Stimulated activated CD4-positive, alpha-beta T cell treated with anti-CD3 and anti-CD28 coated beads, TNF-alpha, amount 100 ng/mL, for 1 hour (primary cell): ENCODE measurements at places on chromosomes 11 and 22.

DNA sequence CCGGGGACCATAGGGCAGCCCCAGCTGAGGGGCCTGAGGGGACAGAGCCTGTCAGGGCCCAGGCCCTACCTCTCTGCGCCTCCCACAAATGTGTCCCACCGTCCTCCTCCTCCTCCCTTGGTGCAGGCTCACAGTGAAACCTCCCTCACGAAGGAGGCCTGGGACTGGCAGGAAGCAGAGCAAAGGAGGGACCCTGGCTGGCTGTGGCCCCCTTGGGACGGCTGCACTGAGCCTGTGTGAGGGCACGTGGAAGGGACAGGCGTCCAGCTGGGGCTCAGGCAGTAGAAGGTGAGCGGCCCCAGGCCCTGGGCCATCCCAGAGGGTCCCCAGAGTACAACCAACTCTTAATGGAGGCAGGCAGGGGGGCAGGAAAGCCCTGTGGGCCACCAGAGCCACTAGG lies 60.7 kb downstream of the ELFN2 start:
- DNase-seq: no peak

- no peak for DNase-seq
Measured at GRCh38 chr11:60924110-60924905, at the start of gene TMEM132A. Gene TMEM132A, plus strand, starts transcription at chr11:60924460. Its CDS starts 174 bp downstream, at chr11:60924634.

GRCh38 chr11:68617925-68618809 lies 66.2 kb upstream of the GAL start:
- no peak for DNase-seq

DNA sequence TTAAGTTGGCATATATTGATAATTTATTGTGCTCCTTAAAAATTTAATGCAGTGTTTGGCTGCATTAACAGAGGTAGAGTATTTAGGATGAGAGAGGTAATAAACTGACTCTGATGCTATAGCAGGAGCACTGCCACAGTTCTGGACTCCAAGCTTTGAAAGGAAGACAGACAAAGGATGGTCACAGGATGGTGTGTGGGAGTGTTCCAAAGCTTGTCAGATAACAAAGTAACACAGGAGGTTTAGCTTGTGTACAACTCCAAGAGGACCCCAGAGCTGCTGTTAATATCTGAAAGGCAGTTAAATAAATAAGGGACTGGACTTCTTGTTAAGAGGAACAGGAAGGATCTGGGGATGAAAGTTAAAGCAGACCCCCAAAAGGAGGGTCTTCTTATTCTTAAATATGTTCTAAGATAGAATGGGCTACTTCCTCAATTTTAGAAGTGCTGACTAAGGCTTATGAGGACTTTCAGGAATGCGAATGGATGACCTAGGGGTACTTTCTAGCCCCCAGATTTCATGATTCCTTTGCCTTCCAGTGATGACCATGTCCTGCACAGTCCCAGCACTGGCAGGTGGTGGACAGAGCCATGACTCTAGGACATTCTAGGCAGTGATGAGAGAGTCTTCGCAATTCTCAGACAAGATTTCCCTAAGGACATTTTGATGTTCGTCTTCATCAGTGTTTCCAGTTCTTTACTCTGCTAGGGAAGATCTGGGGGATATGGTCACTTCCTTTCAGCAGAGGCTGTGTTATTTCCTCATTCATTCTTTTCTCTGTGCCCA lies 149.1 kb upstream of the RASSF10 start:
- DNase-seq: no peak

GRCh38 chr11:14184028-14184940 lies 174.7 kb downstream of the RRAS2 start:
- DNase-seq: no peak

DNA sequence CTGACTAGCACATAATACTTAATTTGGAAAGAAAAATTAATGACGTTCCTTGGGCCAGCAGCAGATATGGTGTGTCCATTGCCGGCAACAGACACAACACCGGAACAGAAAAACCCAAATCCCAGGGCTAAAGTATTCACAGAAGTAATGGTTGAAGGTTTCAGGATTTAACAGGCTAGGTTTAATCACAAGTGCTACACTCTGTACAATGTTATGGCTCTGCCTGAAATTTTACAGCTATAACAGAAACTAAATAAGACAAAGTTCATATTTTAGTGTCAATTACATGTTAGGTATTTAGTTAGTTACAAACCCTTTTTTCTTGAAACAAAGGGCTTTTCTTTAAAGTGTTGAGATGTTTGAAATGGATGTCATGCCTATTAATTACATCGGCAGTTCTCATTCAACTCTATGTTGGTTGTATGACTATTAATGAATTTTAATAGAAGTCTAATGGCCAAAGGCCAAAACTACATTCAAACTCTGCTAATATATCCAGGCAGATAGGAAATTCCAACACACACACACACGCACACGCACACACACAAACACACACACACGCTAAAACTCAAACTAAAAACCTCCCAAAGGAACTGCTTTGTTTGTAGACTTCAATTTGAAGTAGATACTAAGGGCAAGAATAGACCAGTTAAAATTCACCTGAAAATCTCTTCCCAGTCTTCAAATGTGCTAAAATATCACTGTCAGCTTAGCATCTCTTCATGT lies 27.8 kb upstream of the CLNS1A start:
- no peak for DNase-seq

GRCh38 chr22:22143448-22143847 lies 101.1 kb upstream of the VPREB1 start:
- no peak for DNase-seq

DNA sequence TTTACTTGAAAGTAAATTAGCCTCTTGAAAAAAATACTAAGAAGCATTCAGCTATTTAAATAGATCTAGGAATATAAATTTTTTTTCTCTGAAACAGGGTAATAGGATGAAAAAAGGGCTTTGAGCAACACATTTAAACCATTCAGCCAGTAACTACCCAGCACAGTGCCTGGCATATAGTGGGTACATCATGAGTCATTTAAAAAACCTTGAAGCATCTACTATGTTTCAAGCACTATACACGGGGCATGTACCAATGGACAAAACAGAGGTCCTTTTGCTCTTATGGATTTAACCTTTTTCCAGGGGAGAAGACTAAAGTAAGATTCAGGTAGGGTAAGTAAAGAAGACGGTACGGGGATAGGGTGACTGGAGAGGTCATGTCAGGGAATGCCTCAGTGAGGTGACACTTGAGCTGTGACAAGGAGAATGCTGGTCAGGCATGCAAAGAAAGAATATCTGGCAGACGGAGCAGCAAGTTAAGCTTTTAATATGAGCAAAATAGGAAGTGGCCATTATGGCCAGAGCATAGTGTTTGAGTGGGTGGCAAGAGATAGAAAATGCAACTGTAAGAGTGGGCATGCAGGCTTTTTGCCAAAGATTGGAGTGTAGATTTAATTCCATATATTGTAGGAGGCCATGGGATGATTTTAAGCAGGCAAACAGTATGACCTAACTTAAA lies 101.1 kb downstream of the HIPK3 start:
- no peak for DNase-seq

- DNase-seq: no peak
Measured at GRCh38 chr22:46776876-46777608, 14.6 kb downstream of the TBC1D22A start.

GRCh38 chr11:70662691-70663098 lies 264.4 kb downstream of the CTTN start:
- no peak for DNase-seq

GRCh38 chr11:7671347-7672215 lies 1.7 kb downstream of the CYB5R2 start:
- no peak for DNase-seq

- no peak for DNase-seq
Measured at GRCh38 chr11:47495011-47495855, 46.3 kb upstream of the RAPSN start.

GRCh38 chr22:50272044-50272802 lies 2.0 kb upstream of the MAPK11 start:
- no peak for DNase-seq

- DNase-seq: no peak
Measured at GRCh38 chr11:113567867-113568544, 92.8 kb upstream of the DRD2 start.

DNA sequence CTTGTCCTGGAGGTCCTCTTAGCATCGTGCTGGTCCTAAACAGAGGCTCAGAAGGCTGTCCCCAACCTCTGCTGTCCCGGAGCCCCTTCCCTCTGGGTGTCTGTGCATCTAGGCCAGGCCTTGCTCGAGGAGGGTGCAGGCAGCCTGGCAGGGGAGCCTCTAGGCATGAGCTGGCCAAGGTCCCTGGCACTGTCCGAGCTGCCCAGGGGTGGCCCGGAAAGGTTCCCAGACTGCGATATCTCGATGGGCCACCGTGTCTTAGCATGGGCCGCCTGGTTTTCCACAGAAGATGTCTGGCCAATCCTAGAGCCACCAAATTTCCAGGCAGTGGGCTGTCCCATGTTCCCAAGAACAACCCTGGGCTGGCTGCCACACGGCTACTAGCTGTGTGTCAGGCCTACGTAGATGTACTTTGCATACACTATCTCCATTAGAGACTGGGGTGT lies 24.6 kb upstream of the SMIM38 start:
- DNase-seq: no peak

- no peak for DNase-seq
Measured at GRCh38 chr22:28034145-28034759, 115.2 kb upstream of the PITPNB start.

DNA sequence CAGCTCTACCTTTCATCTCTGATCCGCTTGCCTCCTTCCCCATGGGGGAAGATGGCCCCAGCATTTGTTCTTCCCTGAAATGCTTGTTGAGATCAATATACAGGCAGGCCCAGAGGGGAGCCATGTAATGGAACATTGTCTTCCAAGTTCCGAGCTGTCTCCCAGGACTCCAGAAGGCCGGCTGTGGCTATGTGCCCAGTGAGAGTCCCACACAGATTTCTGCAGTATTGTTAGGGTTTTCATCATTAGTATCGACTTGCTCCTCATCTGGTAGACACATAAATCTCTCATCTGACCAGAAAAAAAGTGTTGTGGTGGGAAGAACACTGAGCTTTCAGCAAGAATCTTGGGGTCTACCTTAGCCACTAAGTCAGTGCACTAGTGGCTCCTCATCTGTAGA lies 163.4 kb downstream of the TRIM29 start:
- DNase-seq: no peak

- DNase-seq: no peak
Measured at GRCh38 chr22:43969989-43970755, 14.9 kb downstream of the SAMM50 start.

DNA sequence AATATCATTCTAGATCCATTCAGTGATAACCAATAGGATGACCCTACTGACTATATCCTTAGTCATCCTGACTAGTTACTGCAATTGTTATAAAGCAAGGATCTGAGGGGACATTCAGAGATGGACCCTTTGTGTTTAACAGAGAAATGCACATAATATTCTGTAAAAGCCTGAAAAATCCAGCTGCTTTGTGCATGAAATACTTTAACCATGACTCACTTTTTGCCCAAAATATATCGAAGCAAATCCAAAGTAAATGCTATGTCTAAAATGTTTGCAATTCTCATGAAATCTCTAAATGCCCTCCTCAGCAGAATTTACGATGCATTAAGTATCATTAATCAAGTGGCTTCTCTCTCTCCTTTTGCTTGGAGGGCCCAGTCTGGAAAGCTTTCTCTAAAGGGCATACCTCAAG lies 178.8 kb upstream of the MTMR2 start:
- DNase-seq: no peak

DNA sequence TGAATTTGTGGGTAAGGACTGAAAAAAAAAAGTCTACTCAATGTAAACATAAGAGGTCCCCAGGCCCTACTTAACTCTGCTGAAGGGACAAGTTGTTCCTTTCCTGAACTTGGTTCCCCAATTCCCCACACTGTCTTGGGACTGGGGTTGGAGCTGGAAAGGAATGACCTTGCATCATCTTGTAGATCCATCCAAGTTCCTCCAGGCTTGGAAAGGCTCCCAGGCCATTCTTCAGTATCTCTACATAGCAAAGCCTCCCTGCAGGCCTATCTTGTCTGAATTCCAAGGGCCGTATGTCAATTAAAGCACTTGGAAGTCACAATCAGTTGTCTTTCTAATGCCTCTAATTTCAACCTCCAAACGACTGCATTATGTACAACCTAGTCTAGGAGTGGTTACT lies 361.2 kb downstream of the TMEM135 start:
- DNase-seq: no peak

DNA sequence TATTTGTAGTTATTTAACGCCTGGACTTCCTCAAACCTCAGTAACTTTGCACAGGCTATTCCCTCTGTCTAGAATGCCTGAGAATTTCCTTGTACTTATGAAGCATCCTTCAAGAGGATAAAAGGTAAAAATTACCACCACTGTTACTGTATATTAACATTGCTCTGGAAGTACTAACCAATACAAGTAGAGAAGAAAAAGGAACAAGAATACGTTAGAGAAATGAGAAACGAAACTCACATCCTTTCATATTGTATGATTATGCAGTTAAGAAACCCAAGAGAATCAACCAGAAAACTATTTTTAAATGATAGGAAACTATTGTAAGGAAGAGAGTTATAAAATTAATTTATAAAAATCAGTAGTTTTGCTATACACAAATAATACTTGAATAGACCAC lies 48.2 kb upstream of the OR5P2 start:
- no peak for DNase-seq

DNA sequence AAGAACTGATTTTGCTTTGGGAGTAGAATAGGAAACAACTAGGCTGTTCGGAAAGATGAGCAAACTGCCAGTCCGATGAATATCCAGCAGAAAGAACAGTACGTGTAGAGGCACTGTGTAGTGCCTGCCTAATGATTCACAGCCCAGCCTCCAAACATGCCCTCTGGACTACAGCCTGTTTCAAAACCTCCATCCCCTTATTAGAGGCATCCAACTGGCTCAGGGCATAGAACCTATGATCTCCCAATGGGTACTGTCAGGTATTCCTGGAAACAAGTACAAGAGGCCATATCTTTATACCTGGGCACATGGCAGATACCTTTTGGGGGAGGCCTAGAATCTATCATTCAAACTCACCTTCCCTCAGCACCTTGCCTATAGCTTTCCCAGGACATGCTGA lies 4.9 kb downstream of the RRP8 start:
- DNase-seq: no peak

DNA sequence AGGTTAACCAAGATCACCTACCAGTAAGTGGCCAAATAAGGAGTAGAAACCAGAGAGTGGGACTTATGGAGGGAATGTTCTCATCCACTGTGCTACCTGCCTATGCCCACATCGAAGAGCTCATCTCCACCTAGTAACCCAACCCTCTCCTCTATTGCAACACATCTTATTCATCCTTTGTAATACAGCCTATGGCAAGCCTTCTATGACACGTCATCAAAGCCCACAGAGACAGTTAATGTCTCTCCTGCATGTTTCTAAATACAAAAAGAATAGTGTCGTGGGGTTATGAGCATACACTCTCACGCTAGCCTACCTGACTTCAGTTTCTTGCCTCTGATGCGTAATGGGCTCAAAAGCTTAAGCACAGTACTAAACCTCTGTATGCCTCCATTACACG lies 1158.1 kb upstream of the TENM4 start:
- no peak for DNase-seq

GRCh38 chr22:44707752-44708151 lies 5.7 kb downstream of the PRR5 start:
- DNase-seq: no peak

- DNase-seq: no peak
Measured at GRCh38 chr22:36814801-36815200, 2.0 kb downstream of the PVALB start.
